ENCODE measurements at places on chromosomes 4 and X.

DNA sequence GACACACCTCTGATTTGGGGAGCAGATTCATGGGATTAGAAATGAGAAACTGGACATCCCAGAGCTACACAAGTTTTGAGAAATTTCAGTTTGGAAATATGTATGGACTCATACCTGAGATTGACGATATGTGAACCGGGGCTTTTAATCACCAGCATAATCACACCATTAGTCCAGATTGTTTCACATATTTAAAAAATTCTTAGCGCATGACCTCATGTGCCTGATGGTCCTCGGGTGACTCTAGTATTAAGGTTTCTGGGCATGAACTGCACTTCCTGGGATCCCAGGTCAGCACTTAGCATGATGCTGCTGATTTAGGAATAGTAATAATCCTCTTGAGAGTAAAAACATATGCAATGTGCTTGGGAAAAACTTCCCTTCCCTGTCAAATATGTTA is 91.9 kb upstream of the BCOR start:
- DNase-seq = no peak

GRCh38 chrX:155127465-155127864 is 56.2 kb downstream of the BRCC3 start:
- DNase-seq = no peak

DNA sequence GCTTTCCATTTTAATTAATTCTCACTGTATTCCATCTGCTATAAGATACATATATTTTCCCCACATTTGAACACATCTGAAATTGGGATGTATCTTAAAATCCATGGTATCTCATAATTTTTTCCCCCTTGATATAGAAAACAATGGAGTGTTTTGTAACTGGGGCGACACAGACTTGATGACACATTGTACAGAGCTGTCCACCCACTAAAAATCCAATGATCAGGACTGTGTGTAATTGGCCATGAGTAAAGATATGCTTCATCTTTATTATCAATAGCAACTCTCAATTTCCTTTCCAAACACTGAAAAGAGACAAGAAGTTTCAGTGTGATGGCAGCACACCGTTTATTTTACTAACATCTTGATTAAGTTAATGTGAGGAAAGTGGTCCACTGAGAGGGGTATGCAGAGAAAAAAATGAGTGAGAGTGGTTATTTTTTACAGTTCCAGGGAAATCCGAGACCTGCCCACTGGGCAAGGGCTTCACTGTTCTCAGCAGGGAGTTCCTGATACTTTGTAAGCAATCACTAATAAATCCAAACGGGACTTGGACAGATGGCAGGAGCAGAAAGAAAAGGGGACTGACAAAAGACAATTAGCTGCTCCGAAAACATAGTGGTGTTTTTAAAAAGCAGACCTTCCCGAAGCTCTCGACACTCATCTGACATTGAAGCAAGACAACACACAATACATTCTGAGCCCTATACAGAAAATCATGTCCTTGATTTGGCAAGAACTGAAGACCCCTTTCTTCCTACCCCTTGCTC is 149.4 kb downstream of the TSPAN5 start:
- DNase-seq = no peak

- DNase-seq = no peak
Measured at GRCh38 chr4:123362103-123362502, 34.5 kb upstream of the SPRY1 start.

DNA sequence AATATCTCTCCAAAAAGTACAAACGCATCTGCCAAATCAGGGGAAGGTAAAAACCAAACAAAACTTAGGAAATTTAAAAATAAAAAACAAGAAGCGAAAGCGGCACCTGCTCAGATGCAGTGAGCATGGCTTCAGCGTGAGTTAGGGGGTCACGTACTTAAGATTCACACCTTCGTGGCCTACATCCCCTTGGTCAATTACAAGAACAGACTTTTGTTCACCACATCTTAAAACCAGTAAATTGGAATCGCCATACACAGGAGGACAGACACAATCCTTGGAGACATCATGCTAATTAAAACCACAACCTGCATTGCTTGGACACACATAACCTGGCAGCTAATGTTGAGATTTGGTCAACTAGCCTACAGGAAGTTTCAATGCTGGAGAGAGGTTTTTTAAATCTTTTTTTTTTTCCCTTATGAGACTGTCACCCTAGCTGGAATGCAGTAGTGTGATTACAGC is 12.5 kb upstream of the SEL1L3 start:
- DNase-seq = no peak

DNA sequence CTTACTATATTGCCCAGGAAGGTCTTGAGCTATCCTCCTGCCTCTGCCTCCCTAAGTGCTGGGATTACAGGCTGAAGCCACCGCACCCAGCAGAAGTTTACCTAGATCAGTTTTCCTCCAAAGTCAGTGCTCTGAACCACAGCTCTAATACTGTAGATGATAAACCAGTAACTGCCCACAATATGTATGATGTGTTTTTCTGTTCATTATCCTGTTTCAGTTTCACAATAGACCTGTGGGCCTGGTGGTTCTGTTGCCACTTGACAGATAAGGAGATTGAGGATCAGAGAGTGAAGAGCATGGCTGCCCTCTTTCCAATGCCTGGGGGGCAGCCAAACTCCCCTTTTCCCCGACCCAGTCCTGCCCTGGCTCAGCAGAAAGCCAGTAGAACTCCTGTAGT is 87.0 kb downstream of the EFNB1 start:
- no peak for DNase-seq

DNA sequence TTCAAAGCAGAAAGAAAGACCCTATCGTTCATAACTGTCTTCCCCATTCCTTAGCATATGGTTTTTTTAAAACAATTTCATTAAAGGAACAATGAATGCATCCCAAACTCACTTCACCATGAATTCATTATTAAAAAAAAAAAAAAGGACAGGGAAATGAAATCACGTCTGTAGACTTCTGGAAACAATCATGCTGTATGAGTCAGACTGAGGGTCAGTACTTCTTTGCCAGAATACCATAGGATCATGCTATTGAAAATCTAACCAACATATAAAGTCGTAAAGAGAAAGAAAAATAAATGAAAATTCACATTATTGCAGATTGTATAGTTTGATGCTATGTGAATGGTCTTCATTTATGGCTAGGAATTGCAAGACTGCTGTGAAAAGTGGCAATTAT is 144.4 kb downstream of the PCDH18 start:
- no peak for DNase-seq

DNA sequence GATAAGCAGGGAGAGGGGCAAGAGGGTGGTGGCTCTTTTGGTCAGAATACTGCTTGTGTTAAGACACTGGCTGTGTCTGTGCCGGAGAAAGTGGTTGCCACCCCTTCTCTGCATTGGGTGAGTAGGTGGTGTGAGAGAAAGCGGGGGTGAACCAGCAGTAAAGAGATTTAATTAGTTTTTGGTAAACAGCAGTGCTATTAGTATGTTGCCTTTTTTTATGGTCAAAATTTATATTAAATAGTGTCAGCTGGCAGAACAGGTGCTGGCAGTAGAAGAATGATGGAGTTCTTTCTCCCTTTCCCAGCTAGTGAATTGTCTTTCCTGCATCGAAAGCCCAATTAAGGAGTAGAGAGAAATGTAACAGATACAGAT is 181.6 kb downstream of the LARP7 start:
- DNase-seq = no peak

DNA sequence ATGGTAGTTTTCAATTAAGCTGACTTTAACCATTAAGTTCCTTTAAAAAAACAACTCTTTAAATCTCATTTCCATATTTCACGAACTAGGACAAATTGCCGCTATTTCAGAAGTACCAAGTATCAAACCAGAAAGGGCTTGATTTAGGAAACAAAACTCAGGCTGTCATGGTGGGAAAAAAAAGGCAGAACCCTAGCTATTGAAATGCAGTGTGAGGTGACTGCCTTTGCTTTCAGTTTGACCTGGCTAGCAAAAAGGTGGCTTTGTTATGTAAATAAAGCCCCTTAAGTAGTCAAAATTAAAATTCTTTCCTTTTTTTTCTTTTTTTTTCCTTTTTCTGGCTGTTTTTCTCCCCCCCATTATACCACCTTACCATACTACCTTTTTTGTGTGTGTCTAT is 40.6 kb upstream of the CYP2U1 start:
- no peak for DNase-seq

DNA sequence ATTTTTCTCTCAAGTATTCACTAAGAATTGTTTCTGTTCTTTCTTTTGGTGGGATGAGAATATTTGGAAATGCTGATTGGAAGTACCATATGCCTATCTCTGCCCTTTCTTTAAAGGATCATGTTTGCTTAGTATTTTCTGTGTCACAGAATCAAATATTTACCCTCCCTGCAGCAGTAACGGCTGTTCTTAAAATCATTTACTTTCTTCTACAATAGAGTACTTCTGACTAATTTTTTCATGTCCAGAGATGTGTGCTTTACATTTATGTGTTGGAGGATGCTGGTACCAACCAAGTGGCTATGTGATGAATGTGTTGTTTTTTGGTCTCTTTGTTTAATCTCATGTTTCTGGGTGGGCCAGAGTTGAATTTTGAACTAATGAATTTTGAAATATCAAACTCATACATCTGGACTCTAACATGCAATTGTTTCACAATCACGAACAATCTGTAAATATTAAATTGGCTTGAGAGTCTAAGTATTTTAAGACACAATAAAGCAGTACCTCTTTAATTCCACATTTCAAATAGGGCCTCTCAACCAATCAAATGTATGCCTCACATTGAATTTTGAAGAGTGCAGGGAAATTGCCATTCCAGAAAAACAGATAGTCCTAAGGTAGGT is 59.4 kb upstream of the ARSJ start:
- DNase-seq = no peak

DNA sequence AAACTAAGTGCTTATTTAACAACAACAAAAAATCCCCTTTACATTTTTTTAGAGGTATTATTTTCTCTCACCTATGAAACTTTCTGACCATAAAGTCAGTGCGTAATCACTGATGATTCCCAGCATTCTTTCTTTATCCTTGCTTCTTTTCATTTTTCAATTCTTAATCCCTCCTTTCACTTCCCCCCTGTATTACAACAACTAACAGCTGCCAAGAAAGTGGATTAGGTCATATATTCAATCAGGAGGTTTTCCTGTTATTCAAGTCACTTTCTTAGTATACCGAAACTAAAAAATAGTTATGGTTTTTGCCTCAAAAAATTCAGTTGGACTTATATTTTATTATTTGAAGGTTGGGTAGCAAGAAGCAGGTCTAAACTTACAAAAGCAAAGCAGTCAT is 2.1 kb upstream of the STAP1 start:
- no peak for DNase-seq

- DNase-seq = peak; percentile 77
Measured at GRCh38 chrX:12950851-12951594, 23.9 kb upstream of the TMSB4X start.

DNA sequence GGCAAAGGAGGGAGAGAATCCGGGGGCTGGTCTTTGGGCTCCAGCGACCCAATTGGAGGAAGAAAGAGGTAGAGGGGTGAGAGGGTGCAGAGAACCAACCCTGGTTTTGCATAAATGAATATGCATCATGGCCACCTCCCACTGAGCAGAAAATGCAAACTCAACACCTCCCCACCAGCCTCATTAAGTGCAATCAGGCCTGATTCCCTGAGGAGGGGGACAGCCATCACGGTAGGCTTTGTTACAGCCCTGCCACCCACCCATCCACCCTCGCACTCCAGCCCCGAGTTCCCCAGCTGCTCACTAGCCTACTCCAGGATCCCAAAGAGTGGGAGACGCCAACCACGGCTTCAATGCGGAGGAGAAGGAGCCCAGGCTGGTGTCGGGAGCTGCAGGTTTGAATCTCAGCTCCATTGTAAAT is 48.3 kb upstream of the MAN2B2 start:
- DNase-seq = no peak

DNA sequence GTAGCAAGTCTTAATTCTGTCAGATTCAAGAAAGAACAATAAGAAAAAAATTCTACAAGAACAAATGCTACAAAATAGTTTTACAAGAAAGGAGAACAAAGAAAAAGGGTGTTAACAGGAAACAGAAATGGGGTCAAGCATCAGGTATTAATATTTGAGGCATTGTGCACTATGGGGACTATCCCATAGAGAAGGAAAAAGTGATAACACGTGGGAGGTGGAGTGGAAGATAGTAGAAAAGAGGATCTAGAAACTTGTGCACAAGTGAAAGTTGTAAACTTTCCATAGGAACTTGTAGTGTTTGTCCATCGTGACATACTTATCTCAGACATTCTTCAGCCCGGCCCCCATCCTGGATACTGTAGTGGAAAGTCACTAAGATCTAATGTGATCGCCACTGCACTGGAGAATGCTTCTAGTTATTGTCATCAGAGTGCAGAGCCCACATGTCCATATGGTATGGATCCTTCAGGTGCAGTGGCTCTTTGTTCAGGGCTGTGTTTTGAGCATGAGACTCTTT is 15.4 kb upstream of the NFXL1 start:
- DNase-seq = no peak

DNA sequence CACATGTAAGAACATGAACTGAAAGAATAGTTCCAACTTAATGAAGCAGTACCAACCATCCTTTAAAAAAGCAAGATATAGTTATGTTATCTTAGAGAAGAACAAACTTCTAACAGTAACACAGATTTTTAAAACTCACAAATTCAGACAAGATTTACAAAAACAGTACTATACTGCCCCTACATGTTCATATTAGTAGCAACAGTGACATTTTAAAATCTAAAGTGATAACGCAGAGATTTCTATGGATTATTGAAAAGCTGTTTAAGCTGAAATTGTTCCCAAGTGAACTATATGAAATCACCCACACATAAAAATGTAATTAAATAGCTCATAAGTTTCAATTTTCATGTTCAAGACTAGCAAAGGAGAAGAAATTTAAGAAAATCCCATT is 166.0 kb downstream of the FBXW7 start:
- no peak for DNase-seq

GRCh38 chrX:3666975-3667374 is 46.5 kb downstream of the PRKX start:
- DNase-seq = no peak

GRCh38 chrX:51215266-51215665 is 117.4 kb upstream of the NUDT10 start:
- no peak for DNase-seq

DNA sequence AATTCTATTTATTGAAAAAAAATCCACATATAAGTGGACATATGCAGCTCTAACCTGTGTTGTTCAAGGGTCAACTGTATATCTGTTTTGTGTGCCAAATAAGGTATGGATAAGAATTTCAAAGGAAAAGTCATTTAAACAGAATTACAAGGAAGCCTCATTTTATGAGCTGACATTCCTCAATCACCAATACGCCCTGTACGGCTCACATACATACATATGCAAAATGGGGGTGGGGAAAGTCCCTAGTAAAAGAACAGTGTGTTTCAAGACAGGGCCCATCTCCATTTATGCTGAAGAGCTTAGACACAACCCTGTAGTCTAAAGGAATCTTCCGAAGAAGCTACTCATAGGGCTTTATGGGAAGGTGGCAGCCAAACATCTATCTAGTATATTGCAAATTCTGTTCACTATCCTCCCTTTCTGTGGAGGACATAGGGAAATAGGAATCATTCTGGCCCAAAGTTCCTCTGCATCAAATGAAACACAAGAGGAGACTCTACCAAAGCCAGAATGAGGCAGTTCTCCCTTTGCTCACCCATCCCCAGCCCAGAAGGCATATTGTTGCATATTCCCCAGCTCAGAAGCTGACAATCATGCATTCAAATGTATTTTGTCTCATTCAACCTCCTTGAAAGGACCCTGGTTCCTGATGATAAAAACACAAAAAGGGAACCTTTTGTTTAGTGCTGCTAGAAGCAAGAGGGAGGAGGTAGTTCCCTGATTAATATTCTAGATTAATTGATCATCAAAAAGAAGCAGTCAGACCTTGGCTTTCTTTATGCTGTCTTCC is 13.7 kb upstream of the ZBTB33 start:
- DNase-seq = no peak

Data from activated CD4-positive, alpha-beta T cell treated with anti-CD3 and anti-CD28 coated beads, Interleukin-2, amount 10 ng/mL, durations not matched to agents 7 days and 5 days (primary cell).